ENCODE measurements at places on chromosomes 4 and X.

DNA sequence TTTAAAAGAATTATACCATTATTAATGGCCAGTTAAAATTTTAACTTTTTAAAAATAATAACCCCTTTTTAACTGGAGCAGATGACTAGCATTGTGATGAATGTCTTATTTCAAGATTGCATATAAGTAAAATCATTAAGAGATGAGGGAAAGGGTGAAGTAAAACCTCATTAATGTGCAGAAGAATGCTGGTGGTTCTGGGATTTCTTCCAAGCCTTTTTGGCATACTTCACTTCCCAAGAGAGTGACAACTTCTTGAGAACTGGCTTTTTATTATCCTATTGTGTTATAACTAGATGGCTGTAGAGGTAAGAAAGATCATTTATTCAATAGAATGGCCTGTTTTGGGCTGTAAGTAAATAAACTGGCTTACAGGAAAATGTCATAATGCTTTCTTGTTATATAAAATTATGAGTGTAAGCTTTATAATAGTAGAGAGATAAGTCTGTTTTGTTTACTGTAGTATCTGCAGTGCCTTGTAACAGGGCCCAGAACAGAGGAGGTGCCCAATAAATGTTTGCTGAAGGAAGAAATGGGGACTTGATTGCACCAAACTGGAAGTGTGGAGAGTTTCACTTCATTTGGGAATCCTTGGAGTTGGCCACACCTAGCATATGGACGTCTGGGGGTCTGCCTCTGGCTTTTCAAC lies 242.9 kb upstream of the PITX2 start:
- DNase-seq, result no peak

DNA sequence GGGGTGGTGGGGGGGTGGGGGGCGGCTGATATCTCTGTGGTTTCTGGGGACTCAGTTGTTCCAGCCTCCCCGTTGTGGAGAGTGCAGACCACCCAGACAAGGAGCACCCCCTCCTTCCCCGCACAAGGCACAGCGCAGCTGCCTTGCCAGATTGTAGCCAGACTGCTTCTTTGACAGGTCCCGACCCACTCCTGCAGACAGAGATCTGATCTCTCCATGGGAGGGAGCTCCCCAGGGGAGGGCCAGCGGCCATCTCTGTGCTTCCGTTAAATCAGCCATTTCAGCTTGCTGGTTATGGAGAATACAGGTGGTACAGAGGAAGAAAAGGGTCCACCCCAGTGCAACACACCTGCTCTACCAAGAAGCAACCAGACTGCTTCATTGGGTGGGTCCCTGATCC lies 80.8 kb downstream of the FGF16 start:
- DNase-seq, result no peak

DNA sequence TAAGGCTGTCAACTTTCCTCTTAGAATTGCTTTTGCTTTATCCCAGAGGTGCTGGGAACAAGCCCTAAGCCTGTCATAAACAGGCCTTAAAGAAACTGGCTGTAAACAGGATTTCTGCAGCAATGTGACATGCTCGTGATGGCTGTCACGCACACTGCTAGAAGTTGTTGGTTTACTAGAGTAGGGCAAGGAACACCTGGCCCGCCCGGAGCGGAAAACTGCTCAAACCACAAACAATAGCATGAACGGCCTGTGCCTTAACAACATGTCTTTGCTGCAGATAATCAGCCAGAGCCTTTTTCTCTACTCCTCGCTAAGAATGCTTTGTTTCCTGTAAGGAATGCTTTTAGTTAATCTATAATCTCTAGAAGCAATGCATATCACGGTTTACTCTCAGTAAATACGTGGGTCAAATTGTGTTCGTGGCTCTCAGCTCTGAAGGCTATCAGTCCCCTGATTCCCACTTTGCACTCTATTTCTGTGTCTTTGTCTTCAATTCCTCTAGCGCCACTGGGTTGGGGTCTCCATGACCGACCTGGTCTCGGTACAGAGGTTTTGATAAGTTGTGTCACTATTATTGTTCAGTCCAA lies 318.3 kb downstream of the GLUD2 start:
- DNase-seq, result no peak

- no peak for DNase-seq
Measured at GRCh38 chr4:55269995-55270394, 76.0 kb upstream of the SRD5A3 start.

DNA sequence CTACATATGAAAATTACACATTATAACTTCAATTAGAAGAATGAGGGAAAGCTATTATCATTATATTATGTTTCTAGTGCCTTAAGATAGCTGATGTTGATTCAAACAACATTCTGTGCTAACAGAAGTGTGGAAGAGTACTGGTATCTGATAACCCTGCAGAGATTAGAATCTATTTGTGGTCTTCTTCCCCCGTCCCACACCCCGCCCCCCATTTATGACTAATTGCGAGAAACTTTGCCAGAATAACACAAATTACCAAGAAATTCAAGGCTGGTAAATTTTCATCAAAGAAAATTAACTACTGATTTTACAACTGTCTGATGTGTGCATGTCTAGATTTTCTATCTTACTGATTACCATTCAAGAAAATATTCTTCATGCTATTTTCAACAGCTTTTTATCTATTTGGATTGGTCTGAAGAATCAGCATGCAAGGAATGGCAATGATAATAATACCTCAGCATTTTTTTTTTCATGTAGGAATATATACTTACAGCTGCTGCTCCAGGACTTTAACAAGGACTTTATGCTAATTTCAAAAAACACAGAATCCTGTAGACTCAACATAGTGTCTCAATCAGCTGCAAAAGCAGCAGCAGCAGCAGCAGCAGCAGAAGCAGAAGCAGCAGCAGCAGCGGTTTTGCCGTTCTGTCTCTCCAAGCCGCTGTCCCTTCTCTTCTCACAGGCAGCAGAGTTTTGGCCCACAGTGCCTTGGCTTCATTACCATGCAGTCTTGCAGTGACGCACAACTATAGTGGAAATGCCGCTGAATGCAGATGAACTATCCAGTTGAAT lies 126.7 kb downstream of the FRYL start:
- peak; percentile 7 for DNase-seq

GRCh38 chr4:121221608-121222007 lies 57.5 kb upstream of the TNIP3 start:
- no peak for DNase-seq

- DNase-seq, result no peak
Measured at GRCh38 chr4:173381610-173382009, 10.9 kb downstream of the SAP30 start.

- DNase-seq, result no peak
Measured at GRCh38 chr4:97828646-97829045, 314.6 kb downstream of the STPG2 start.

DNA sequence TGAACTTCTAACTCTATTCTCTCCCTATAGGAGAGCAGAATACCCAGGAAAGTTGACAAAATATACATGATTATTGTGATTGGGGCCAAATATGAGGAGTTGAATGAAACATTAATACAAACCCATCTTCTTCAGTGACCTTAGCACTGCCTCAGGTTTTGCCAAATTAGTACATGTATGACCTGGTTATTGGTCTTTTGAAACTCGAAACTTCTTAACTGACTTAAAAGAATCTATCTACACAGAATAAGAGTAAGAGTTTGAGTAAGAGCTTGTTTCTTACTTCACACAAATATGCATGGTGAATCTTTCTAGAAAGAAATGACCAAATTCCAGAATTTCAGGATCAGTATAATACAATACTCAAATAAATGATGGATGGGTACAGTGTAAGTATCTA lies 213.0 kb upstream of the GK2 start:
- no peak for DNase-seq

DNA sequence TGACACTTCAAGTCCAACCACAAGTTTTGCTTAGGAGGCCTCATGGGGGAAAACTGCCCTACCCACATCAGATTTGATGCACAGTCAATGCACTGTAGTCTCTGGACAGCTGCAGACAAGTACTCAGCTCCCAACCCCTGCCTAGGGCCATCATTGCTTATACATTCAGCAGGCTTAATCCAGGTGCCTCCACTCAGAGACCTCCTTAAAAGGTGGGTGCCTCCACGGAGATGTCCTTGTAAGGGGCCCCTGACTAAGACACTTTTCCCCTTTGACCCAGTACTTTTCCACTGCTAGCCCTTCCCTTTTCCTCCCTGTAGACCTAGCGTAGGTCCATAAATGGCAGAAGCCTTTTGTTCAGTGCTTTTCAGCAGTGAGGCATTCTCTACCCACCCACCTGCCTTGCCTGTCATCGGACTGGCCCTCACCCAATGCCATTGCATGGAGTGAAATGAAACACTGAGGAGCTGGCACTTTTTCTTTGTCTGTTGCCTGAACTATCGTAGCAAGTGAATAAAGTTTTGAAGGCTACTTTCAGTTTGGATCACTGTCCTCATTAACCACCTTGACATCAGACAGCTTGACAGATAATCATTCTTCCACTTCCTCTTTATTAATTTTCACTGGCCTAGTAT lies 23.8 kb upstream of the PLK4 start:
- no peak for DNase-seq

DNA sequence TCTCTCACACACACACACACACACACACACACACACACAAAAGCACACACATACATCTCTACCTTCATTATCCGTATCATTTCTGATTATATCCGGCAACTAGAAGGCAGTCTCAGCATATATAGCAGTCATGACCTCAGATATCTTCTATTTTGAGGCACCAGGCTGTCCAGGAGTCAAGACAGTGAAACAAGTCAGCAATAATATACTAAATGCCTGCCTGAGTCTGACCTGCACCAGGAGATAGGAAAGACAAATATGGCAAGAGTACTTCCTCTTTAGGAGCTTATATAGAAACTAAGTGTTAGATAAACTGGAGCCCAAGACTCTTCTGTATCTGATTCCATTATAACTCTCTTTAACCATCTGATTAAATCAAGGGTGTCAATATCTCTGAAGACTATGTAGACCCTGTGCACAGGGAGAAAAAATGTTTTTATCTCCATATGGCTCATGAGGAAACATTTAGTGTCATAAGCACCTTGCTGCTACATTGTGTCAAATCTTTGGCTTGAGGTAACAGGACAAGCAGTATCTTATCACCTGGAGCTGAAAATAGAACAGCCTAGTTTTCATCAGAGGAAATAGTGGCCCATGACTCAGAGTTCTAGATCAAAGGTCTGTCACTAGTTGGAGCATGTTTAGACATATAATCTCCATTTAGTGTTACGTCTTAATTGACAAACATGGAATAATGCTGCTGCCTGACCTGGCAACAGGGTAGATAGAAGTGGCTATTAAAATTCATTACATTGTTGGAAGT lies 27.0 kb upstream of the FAM47B start:
- no peak for DNase-seq

DNA sequence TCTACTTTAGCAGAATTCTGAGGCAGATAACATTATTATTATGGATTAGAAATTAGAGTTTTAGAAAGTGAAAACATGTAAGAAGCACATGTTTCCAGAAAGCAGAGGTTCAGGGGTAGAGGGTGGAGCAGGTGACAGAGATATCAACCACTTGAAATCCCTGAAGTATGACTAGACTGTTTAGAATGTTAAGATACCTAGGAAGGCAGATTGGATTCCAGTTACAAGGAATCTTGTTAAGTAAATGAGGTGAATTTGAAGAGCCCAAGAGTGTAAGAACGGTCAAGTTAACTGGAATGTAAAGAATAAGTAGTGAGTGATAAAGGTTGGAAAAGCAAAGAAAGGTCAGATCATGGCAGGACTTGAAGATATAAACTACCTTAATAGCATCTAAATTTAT lies 37.6 kb downstream of the ARSJ start:
- DNase-seq, result no peak

- no peak for DNase-seq
Measured at GRCh38 chrX:31255310-31256033, 183.6 kb upstream of the FTHL17 start.

GRCh38 chr4:150694438-150694837 lies 112.5 kb downstream of the MAB21L2 start:
- DNase-seq, result no peak

GRCh38 chrX:5976332-5976731 lies 252.3 kb downstream of the NLGN4X start:
- no peak for DNase-seq

- no peak for DNase-seq
Measured at GRCh38 chr4:61723492-61723891, 523.4 kb downstream of the ADGRL3 start.

- DNase-seq, result no peak
Measured at GRCh38 chr4:16413814-16414555, 187.7 kb upstream of the TAPT1 start.

- DNase-seq, result no peak
Measured at GRCh38 chrX:19639813-19640462, 124.6 kb upstream of the MAP3K15 start.

DNA sequence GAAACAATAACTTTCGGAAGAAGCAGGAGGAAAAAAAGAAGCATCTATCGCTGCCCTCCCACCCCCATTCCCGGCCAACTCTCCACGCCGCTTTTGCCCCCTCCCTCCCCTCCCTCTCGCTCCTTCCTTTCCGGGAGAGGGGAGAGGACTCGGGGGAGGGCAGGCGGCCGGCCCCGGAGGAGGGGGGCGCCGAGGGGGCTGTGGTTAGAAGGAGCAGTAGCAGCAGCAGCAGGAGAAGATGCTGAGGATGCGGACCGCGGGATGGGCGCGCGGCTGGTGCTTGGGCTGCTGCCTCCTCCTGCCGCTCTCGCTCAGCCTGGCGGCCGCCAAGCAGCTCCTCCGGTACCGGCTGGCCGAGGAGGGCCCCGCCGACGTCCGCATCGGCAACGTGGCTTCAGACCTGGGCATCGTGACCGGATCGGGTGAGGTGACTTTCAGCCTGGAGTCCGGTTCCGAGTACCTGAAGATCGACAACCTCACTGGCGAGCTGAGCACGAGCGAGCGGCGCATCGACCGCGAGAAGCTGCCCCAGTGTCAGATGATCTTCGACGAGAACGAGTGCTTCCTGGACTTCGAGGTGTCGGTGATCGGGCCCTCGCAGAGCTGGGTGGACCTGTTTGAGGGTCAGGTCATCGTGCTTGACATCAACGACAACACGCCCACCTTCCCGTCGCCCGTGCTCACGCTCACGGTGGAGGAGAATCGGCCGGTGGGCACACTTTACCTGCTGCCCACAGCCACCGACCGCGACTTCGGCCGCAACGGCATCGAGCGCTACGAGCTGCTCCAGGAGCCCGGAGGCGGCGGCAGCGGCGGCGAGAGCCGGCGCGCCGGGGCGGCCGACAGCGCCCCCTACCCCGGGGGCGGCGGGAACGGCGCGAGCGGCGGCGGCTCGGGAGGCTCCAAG lies 1.3 kb downstream of the PCDH7 start:
- no peak for DNase-seq

DNA sequence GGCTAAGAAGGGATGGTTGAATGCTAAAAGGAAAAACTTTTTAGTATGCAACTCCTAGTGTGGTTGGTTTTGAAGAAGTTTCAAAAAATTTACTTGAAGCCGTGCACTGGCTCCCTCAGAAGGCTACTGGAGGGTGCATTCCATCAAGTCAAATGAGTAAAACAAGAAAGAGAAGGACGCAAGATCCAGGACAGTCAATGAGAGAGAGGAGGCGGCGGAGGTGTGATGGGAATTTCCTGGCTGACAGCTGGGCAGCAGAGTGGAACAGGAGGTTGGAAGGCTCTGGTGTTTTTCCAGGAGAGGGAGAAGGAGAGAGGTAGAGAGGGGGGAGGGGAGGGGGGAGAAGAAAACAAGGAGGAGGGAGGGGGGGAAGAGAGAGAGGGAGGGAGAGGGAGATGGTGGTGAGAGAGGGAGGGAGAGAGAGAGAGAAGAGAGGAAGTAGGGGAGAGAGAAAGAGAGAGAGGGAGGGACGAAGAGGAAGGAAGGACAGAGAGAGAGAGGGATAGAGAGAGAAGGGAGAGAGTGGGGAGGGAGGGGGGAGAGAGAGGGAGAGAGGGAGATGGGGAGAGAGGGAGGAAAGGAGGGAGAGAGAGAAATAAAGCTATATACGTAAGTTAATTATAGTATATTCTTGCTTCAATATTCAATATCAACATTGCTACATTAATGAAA lies 126.4 kb downstream of the SH3KBP1 start:
- DNase-seq, result no peak

GRCh38 chrX:129714581-129714980 lies 24.2 kb upstream of the XPNPEP2 start:
- no peak for DNase-seq
